ENCODE measurements at places on chromosomes 16 and 17.

DNA sequence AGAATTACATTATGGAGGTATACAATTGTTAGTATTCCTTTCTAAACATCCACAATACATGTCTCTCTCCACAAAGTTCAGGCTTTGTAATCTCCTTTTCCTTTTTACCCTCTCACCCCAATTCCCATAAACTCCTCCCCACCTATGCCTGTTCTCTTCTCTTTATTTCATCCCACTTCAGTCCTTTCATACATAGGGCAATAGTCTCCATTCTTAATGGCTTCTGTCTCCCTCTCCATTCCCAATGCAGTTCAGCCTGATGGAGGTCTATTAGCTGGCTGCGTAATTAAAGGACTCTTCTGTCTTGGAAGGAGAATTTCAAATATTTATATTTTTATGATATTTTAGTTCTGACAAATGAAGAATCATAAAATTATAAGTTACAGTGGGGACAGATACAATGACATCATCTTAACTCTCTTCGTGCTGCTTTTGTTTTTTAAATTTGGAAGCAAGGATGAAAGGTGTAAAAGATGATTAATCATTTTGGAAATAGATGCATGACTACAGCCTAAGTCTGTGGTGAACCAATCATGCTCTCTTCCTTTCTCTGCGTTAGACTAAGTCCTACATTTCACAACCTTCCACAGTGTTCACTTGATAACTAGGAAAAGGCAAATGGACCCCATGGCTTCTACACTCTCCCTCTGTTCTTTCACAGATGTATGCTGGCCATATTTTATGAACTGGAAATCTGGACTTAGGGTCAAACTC is 11.2 kb upstream of the FAM20A start:
- no peak for DNase-seq

GRCh38 chr17:32317353-32317752 is 24.6 kb downstream of the C17orf75 start:
- no peak for DNase-seq

DNA sequence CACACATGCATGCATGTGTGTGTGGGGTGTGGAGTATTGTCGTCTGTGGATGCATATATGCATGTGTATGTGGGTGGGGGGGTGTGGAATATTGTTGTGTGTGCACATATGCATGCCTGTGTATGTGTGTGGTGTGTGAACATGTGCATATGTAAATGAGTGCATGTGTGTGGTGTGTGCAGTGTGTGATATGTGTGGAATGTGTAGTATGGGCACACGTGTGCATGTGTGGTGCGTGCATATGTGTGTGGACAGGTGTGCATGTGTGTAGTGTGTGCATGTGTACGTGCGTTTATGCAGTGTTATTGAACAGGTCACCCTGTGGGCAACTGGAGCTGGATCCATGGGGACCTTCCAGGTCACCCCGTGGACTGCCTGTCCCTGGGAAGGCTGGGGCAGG is 18.7 kb downstream of the RBFOX3 start:
- DNase-seq = no peak

GRCh38 chr17:56812901-56813388 is 20.8 kb downstream of the C17orf67 start:
- peak; percentile 35 for DNase-seq

DNA sequence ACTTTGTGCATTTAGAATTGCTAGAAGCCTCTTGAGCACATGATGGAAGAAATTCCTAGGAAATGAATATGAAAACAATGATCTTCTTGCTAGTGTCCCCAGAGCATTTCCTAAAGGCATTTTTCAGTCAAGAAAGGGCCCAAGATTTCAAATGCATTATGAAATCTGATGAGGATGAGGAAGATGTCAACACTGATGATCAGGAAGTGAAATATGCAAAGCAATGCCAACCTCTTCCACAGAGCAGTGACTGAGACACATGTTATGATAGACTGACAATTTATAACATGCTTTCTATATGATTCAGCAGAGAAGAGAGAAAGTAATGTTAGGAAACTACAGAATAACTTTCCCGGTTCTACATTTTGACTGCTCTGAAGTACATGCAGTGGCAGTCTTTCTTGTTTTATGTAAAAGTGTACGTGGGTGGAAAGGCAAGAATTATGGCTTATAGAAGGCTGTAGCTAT is 859.1 kb upstream of the GOT2 start:
- DNase-seq = peak; percentile 59

GRCh38 chr17:55822028-55822427 is 71.2 kb downstream of the PCTP start:
- DNase-seq = peak; percentile 27

GRCh38 chr16:50428116-50428515 is 59.3 kb upstream of the BRD7 start:
- no peak for DNase-seq

GRCh38 chr17:58534901-58535421 is 20.5 kb upstream of the MTMR4 start:
- no peak for DNase-seq

GRCh38 chr16:24396350-24397271 is 140.5 kb downstream of the CACNG3 start:
- DNase-seq = no peak

DNA sequence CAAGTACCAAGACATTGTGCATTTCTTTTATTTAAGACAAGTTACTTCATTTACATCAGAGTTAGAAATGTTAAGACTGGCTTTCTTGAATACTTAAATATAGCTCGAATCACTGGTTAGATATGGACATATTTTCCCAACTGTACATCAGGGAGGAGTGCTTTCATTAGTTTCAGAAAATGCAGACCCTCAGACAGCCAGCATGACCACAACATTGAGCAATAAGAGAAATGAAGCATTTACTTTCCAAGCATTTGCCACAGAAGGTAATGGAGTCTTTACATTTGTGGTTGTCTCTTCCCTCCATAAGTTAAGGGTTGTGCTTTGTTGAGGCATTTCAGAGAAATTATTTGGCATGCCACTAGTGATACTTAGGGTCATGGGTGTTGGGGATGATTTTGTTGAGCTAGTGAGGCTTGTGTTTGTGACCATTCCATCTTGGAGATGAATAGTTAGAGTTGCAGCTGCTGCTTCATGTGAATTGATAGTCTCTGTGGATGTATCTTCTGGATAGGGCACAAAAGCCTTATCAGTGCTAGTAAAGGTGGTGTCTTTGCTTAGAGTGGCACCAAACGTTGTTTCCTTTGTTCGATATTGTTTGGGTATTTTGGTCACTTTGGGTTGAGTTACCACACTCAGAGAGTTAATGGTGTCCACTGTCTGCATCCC is 2.1 kb downstream of the OMG start:
- no peak for DNase-seq

GRCh38 chr17:17152385-17152784 is 53.7 kb downstream of the PLD6 start:
- no peak for DNase-seq

DNA sequence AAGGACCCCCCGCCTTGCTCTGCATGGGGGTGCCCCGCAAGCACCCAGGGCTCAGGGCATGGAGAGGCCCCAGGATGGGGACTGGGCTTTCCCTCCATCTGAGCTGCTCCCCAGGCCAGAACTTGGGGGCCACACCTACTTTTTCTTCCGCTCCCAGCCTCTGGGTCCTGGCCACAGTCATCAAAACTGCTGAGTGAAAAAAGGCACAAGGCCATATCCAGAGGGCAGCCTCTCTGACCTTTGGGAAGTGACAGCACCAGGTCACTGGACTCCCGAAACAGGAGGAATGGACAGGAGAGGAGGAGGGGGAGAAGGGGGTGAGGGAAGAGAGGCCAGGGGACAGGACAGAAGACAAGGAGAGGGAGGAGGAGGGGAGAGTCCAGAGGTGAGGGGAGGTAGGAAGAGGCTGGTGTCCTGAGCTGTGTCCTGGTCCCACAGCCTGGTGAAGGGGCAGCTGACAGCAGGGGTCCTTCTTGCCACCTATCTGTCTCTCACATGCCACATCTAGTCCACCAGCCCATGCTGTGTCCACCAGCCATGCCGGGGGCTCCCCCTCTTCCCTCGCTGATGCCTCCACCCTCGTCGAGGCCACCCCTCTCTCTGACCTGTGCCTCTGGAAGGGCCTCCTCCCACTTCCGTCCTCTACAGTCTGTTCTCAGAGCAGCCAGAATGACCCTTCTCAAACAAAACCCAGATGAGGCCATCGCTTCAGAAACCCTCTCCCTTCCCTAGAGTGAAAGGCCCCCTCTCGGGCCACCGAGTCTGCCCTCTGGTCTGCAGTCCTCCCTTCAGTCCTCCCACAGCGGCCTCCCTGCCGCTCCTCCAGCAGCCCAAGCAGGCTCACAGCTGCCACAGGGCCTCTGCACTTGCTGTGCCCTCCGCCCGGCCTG is 73.9 kb upstream of the TOB1 start:
- no peak for DNase-seq

DNA sequence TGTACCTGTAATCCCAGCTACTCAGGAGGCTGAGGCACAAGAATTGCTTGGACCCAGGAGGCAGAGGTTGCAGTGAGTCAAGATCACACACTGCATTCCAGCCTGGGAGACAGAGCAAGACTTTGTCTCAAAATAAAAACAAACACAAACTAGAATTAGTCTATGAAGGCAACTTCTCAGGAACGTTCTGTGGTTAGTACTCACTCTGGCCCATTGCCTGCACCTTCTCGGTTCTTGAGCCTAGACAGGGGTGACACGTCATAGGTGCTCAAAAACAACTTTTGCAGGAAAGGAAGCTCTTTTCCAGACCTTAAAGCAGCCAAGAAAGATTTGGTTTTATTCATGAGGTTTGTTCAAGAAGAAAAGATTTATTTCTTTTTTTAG is 22.3 kb upstream of the CNOT1 start:
- no peak for DNase-seq

GRCh38 chr16:27564224-27564623 is 14.3 kb downstream of the KATNIP start:
- no peak for DNase-seq

DNA sequence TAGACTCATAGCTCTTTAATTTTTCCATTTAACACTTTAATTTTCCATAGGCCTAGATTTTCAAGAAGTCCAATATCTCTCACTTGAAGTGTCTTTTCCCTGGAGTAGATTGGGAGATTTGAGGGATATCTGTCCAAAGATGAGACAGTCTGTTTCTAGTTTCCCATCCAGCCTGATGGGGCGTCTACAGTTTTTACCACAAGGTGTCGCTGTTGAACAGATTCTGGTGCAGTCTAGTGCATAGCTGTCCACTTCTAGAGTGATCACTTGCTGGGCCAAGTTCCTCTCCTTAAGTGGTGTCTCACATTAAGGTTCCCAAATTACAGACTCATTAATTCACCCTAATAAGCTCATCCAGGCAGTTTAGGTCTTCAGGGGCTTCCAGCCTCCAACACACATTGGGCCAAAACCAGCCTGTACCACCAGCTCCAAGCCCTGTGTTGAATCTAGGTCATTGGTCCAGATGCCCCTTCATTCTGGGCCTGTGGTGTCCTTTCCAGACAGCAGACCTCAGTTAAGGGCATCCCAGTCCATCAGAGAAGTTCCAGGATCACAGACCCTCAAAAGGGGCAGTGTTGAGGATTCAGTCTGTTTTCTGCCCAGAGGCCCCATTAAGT is 9.4 kb downstream of the SNX20 start:
- no peak for DNase-seq

GRCh38 chr16:29852654-29853053 is 10.4 kb downstream of the CDIPT start:
- DNase-seq = peak; percentile 87

DNA sequence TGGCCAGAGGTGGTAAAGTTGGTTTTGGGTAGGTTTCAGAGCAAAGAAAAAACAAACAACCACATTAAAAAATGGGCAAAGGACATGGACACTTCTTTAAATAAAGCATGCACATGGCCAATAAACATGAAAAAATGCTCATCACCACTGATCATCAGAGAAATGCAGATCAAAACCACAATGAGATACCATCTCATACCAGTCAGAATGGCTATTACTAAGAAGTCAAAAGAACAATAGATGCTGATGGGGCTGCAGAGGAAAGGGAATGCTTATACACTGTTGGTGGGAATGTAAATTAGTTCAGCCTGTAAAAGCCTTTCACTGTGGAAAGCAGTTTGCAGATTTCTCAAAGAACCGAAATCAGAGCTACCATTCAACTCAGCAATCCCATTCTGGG is 598.4 kb upstream of the SOX9 start:
- no peak for DNase-seq

All from muscle of leg (tissue), 16 donors.